ENCODE measurements at places on chromosomes 3 and 15.

GRCh38 chr3:181383201-181383600 is 328.5 kb upstream of the SOX2 start:
- DNase-seq = no peak

GRCh38 chr3:73433079-73433478 is 191.7 kb downstream of the PDZRN3 start:
- DNase-seq = no peak

GRCh38 chr3:127019449-127019848 is 36.5 kb downstream of the PLXNA1 start:
- DNase-seq = no peak

DNA sequence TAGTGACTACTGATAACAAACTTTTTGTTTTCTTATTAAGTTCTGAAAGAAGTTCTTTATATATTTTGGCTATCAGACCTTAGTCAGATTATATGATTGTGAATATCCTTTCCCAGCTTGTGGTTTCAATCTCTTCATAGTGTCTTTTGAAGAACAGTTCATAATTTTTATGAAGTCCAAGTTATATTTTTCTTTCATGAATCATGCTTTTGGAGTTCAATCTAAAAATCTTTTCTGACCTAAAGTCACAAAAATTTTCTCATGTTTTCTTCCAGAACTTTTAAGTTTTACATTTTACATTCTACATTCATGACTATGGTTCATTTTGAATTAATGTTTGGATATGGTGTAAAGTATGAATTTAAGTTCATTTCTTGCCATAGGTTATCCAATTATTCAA is 34.2 kb upstream of the OCA2 start:
- DNase-seq = no peak

DNA sequence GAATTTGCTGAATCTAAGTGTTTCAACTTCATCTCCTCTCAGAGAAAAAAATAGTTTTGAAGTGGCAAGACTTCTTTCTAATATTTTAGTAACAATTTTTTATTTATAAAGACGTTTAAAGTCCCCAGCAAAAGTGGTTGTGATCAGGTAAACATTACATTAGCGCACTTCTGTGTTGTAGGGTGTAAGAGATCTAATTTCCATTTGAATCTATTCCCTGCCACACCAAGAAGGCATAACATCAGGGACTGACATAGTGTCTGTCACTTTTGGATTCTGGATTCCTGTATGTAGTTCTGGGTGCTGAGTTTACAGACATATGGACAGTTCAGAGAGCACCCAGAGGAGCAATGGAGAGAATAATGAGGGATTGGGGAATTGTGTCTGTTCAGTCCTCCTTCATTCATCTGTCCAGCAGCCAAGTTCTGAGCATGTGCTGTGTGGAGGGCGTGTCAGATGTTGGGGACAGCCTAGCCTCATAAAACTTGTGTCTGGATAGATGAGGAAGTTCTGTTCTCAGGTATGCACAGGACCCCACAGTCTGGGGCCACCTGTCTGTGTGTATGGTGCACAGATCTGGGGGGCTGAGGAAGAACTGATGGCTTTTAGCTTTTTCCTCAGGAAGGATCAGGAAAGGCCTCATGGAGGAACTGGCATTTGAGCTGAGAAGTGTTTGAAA is 65.6 kb downstream of the MAP2K5 start:
- no peak for DNase-seq

GRCh38 chr15:23033979-23034378 is 5.4 kb downstream of the TUBGCP5 start:
- DNase-seq = no peak

GRCh38 chr3:33954956-33955355 is 156.5 kb downstream of the PDCD6IP start:
- no peak for DNase-seq

DNA sequence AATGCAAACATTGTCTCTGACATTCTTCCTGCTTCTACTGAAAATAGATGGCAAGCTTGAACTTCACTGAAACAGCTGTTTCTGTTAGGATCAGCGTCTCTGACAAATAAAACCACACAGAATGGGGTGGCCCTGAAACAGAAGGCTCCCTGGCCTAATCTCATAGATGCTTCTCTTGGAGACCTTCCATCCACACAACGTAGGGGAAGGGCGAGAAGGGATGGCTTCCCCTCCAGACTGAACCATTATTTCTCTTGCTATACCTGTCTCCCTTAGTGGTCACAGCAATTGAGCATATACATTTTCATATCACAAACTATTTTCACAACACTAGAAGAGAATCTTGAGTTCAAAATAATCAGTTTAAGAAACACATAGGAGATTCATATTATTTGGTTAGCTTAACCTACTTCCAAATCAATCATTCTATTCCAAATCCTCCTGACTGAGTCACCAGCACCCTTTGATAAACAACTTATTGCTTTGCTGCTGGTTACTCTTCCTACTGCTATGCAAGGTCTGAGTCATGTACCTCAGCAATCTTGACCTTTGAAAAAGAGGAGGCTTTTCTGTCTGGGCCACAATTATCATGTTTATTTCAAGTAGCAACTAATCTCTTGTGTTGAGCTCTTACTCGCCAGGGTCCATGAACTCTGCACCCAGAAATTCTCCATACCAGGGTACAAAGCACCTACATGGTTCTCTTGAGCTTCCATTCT is 45.5 kb downstream of the CBLB start:
- DNase-seq = no peak

DNA sequence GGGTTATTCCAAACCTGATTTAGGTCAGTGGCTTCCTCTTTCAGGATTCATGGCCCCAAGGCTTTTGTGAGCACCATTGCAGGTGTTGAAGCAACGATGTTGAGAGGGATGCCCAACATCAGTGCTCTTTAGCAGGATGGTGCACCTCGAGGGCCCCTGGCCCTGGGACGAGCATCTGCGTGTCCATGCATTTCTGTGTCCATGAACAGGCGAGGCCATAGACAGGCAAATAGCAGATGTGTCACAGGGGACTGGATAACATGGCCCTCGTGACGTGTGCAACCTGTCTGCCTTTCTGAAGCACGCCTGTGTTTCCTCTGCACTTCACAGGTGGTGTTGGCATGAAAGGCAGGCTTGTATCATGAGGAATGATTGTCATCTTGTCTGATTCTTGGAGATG is 132.3 kb downstream of the SNRPN start:
- no peak for DNase-seq

DNA sequence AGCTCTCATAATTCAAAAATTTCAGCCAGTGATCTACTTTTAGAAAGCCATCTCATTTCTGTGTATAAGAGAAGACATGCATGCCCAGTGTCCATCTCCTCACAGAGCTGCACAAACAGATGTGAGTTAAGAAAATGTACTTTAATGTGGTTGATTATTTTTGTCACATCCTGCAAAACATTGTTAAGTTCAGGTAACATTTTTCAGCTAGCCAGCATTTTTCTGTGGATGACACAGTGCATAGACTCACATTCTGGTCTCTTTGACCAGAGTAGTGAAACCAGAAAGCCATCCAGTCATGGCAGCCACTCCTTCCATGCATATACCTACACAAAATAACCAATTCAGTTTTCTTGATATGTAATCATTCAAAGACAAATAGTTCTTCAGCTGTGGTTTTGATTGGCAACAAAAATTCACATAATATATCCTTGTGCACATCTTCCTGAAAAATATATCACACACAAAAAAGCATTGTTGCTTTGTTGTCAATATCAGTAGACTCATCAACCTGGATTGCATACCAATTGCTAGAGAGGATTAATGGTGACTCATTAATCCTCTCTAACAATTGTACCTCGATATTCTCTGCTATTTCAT is 2.1 kb upstream of the PLSCR1 start:
- no peak for DNase-seq

- no peak for DNase-seq
Observed at GRCh38 chr15:51401051-51401780, 59.8 kb downstream of the GLDN start.

GRCh38 chr3:170078620-170079281 is 41.0 kb downstream of the GPR160 start:
- DNase-seq = no peak

Measured in stimulated activated CD8-positive, alpha-beta memory T cell treated with anti-CD3 and anti-CD28 coated beads, Interleukin-12 subunit alpha, Interleukin-12 subunit beta, amount 100 ng/mL, for 4 hours (primary cell).